ENCODE measurements at places on chromosomes 13 and 19.
A peak's percentile ranks its signal among the peaks of the same experiment; 100 is the strongest.

DNA sequence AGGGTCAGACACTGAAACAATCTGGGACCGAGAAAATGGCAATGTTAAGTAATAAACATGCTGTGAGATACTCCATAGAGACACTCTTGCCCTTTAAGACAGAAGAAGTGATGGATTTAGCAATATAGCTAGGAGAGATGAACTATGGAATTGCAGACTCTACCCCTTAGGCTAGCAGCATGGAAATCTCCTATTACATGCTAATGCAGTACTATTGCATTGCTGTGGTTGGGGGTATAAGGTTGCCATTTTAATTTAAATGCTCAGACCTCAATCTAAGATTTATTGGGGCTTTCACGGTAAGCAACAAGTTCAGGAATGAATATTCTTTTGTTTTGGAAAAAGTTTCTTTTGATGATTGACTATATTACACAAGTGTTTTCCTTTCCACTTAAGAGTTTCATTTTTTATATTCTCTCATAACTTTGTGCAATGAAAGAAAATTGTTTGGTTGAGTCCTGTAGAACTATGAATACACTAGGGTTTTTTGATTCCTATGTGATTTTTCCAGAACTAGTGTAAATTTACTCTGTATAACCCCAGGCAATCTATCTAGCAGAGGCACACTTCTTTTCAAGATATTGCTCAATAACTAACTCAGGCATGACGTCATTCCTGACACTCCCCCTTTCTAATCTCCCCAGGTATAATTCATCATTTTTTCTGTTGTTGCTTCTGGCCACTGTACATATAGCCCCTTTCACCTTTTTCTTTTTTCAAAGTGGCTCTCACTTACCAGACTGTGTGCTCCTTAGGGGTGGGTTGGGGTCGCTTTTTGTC, 394.7 kb upstream of the KLF12 start:
- DNase-seq: no peak

- no peak for DNase-seq
Observed at GRCh38 chr13:98239162-98240076, 62.4 kb upstream of the RNF113B start.

GRCh38 chr19:34359140-34359953, 5.6 kb upstream of the GPI start:
- DNase-seq: peak; percentile 89

DNA sequence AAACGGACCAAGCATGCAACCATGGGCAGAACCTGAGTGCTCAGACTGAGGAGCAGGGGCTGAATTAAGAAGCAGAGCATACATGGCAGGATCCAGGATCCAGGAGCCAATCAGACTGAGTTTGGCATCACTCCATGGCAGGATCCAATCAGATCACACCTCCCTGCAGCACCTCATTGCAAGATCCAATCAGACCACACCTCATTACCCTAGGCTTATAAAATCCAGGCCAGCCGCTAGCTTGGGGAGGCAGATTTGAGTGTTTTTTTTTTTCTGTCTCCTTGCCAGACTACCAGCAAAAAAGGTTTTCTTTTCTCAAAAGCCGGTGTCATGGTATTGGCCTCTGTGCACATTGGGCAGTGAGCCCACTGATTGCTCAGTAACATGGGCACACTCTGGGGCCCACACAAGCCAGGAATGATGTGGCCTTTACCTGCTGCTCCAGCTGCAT, 127.9 kb upstream of the GJB6 start:
- DNase-seq: no peak

Measured in BJ (cell line).